NCI-H2107 (cell line): ENCODE measurements at places on chromosomes 12 and 14.
A peak's percentile ranks its signal among the peaks of the same experiment; 100 is the strongest.

DNA sequence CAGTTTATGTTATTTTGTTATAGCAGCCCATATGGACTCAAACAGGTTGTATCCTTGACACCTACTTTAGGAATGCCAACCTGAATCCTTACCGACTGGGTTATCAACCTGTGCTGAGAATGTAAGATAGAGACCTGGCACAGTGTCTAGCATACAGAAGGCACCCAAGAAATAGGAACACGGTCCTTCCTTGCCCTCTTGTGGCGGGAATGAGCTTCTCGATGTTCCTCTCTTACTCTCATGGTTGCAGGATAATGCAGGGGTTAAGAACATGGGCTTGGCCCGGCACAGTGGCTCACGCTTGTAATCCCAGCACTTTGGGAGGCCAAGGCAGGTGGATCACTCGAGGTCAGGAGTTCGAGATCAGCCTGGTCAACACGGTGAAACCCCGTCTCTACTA, 6.5 kb downstream of the C12orf43 start:
- peak; percentile 41 for DNase-seq

DNA sequence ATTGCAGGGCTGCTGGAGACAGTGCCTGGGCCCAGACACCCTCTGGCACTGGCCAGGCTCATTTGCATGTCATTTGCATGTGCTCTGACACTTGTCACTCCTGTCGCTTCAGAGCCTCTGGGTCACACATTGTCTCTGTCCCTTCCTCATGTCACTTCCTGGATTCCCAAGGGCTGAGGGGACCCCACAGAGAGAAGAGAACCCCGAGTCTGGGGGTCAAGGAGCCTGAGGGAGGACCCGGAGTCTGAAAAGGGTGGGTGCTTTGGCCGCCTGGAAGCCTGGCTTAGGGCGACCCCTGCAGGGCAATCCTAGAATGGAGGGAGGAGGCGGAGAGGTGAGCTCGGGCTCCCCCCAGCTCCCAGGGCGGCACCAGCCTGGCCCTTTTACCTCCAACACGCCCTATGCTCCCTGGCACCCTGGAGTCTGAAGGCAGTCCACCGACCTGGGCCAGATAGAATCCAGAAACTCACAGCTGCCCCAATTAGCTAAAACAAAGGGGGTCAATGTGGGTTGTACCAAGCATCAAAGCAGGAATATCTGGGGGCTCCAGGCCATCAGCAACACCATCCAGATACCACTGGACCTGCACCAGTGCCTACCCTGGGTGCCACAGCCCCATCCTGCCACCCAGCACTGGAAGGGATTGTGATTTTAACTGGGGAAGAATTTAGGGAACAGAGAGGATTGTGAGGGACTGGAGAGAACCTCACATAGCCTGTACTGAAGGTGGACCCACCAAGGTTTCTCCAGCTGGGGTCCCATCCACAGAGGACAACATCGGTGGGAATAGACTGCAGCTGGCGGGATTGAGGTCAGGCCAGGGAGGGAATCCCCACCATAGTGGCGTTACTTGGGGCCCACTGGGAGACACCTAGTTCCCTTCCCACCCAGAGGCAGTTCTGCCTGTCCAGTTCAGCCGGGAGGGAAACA, 21.8 kb upstream of the KRT78 start:
- DNase-seq, result peak; percentile 58

- no peak for DNase-seq
Observed at GRCh38 chr12:99453836-99454538, 193.6 kb upstream of the GARIN6 start.

DNA sequence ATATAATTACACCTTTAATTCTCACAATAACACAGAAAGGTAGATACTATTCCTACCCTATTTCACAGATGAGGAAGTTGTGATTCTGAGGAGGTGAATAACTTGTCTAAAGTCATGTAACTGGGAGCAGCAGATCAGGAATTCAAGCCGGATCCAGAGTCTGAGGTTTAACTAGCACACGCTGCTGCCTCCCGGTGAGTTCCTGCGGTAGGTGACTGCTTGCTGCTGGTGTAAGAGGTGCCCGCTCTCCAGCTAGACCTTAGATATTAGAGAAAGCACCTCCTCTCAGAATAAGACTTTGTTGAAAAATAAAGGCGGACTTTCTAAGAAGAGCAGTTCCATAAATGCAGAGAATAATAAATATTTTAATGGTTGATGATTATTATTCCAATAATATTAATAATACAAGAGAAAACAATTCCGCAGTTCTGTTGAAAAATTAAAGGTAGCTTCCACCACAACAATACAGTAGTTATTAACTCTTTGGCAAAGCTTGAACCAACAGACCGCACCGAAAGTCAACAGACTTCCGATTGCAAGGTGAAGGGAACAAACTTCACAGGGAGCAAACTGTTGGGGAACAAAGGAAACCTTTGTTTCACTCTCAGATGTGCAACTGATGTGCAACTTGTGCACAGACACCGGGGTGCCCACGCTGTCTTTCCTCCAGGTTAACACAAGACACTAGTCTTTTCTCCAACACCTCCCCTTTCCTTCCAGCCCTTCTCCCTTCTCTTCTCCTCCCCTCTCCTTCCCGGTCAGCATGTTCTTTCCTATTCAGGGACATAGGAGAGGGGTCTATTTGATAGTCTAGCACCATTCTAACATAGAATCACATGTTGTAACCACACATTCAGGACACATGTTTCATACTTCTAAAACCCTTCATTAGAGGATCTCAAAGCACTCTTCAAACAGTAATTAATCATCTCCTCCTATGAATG, 73.2 kb upstream of the EGLN3 start:
- DNase-seq, result no peak

DNA sequence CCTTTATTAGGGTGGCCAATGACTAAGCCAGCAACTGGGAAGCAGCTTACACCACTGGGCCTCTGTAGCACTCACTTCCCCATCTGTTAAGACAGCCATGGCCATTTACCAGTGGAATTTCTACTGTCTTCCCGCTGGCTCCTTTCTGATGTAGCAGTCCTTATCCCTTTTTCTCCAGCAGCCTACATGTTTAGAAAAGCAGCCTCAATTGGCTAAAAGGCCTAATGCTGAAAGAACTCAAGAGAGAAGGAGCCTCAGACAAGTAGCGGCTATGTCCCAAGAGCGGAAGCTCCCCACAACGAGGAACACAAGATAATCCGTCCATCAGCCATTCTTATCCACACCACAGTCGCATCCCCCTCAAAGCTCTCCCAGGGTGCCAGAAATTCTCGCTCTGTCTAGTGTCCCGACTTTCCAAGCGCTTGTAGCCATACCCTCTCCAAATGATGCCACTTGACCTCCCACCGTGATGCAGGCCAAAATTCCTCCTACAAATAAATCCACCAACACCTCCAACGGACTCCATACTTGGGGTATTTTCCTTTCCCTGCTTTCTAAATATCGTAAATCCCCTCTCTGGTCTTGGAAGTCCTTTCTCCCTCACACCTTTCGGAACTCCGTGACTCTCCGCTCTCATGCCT, 624 bp downstream of the M6PR start:
- no peak for DNase-seq

DNA sequence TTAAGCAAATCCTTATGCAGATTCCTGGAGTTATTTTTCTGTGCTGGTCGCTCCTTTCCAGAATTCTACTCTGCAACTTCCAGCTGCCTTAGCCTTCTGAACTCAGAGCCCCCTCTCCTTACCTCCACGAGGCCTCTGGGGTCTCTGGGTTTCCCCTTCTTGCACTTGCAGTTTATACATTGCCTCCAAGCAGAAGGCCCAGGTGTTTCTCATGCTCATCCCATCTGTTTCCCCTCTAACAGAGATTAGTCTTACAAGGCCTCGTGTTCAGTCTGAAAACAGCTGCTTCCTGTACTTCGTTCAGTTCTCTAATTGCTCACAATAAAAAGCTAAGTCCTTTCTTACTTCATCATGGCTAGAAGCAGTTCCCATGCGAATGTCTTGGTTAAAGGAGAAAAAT, 134.4 kb upstream of the FGD4 start:
- no peak for DNase-seq

GRCh38 chr14:23447361-23448350, 12.2 kb upstream of the MYH7 start:
- no peak for DNase-seq

- no peak for DNase-seq
Observed at GRCh38 chr14:92538412-92538985, 24.9 kb downstream of the RIN3 start.

DNA sequence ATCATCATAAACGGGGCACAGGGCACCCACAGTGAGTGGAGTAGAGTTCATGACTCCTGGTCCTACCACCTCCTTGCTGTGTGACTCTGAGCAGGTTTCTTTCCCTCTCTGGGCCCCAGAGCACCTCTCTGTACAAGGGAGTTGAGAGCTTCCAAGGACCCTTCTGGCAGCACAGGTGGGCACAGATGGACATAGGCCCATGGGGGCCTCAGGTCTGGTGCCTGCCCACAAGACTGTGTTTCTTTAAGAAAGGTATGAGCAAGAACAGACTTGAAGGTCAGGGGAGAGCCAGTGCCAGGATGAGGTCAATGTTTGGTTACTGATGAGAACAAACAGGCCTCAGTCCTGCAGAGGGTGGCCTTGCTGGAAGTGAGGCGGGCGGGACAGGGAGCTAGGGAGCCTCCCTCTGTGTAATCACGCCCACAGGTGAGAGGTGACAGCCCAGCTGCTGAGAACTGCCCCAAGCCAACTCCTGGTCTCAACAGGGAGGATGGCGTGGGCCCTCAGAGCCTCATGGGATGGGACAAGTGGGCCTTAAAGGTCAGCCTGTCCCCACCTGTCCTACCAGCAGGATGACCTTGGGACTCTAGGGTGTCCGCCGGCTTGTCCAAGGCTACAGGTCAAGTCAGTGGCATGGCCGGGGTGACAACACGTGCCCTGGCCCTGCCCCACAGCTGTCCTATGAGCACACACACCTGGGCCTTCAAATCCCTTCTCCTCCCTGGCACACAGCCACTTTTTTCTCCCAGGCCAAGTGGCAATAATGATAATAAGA, 49.1 kb downstream of the CCDC85C start:
- DNase-seq, result no peak

DNA sequence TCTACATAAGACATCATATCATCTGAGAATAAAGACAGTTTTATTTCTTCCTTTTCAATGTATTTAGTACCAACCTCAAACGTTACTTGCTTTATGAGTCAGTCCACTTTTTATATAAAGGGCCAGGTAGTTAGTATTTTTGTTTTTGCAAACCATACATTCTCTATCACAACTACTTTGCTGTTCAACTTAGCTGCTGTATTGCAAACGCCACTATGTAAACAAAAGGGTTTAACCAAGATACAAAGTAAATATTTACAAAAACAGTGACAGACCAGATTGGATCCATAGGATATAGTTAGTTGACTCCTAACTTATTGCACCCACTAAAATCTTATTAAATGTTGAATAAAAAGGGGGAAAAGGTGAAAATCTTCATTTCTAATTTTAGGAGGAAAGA, 87.7 kb upstream of the FOXG1 start:
- no peak for DNase-seq

DNA sequence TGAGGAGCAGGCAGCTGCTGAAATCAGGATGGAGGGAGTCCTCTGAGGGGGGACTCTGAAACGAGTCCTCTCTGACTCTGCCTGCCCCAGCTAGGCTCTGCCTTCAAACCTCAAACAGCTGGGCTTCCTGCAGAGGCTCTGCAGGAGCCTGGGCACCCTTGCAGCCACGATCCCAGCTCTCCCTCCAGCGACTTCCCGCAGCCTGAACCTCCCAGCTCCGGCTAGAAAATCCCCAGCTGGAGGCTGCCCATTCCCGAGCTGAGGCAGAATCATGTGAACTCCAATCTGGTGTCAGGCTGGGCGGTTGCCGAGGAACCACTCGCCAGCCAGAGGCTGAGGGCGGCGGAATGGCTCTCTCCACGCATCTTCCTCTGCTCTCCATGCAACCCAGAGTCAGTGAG, at the start of gene GPR68:
Gene GPR68, minus strand, starts transcription at position 204 of the 401 bp plus-strand sequence. CDS start 9,654 bp downstream, outside the sequence.
- peak; percentile 86 for DNase-seq

DNA sequence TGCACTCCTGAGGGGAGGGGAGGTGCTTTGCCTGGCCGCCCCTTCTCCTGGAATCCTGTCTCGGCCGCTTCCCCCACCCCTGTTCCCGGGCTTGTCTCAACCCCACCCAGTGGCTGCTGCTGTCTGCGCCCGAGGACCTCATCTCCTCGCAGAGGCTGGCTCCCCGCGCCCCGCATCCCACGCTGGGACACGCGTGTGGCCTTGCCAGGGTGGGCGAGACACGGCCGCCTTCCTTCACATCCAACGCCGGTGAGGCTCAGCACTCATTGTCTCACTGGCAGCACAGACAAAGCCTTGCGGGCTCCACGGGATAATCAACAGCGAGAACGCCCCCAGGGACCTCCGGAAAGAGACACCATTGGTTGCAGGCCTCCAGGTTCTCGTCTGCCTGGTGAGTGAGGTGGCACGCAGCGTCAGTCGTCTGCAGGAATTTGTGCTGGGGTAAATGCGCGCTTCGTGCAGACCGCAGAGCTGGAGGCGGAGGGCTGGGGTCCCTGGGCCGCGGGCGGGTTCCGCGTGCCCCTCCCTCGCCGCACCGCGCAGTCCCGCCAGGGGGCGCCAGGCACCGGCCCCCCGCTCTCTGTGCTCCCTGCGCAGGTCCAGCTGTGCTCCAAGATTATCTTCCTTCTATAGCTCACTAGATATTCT, 26.8 kb downstream of the CCDC177 start:
- peak; percentile 61 for DNase-seq

- DNase-seq, result no peak
Observed at GRCh38 chr12:55025508-55025907, 5.7 kb downstream of the NEUROD4 start.

DNA sequence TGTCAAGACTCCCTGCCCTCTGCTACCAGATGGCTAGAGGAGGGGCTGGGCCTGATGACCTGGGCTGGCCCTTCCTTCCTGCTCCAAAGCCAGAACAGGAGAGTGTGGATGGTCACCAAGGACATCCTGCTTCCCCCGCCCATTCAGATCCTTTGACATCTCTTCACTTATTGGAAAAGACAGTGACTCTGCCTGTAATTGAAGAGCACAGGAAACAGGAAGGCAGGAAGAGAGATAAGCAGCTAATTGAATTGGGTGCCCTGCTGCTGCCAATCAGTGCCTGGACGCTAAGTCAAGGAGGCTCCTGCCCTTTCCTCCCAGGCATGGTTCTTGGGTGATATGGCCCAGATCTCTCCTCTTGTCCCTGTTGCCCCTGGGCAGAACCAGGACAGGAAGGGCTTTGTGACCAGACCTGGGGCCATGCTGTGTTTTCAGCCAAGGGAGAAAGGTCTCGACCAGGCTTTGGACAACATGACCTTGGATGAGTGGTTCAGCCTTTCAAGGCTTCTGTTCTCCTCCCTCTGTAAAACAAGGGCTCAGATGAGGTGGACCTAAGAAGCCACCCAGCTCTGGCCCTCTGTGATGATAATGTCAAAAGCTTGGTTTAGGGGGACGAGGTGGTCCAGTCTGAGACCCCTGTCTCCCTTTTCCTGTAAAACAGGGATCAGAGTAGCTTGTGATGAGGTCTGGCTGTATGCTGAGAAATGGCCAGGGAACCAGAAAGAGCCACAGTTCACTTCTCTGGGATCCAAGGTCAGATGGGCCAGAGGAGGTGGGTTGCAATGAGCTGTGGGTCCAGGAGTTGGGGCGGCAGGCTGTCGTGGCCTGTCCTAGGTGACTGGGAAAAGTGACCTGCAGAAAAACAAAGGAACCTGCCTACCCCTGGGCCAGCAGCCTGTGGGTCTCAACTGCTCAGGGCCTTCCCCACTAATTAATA, 38.8 kb downstream of the FAM222A start:
- DNase-seq, result no peak

- no peak for DNase-seq
Observed at GRCh38 chr14:58002618-58003017, 136.7 kb upstream of the SLC35F4 start.
